ENCODE measurements at places on chromosomes 7 and 10.

DNA sequence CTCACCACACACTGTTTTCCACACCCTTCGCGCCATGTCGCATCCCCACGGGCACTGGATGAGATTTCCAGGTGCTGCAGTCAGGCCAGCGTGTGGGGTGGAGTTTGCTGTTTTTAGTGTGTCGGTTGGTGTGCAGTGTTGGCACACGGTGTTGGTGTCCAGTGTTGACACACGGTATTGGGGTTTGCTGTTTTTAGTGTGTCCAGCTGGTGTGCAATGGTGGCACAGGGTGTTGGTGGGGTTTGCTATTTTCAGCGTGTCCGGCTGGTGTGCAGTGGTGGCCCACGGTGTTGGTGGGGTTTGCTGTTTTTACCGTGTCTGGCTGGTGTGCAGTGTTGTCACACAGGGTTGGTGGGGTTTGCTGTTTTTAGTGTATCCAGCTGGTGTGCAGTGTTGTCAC is 20.1 kb upstream of the PRKAR1B start:
- DNase-seq, result no peak

- no peak for DNase-seq
These were observed 20.0 kb upstream of the SMO start for GRCh38 chr7:129168231-129169021.

- no peak for DNase-seq
These were observed 102.4 kb downstream of the HIPK2 start for GRCh38 chr7:139675127-139676125.

DNA sequence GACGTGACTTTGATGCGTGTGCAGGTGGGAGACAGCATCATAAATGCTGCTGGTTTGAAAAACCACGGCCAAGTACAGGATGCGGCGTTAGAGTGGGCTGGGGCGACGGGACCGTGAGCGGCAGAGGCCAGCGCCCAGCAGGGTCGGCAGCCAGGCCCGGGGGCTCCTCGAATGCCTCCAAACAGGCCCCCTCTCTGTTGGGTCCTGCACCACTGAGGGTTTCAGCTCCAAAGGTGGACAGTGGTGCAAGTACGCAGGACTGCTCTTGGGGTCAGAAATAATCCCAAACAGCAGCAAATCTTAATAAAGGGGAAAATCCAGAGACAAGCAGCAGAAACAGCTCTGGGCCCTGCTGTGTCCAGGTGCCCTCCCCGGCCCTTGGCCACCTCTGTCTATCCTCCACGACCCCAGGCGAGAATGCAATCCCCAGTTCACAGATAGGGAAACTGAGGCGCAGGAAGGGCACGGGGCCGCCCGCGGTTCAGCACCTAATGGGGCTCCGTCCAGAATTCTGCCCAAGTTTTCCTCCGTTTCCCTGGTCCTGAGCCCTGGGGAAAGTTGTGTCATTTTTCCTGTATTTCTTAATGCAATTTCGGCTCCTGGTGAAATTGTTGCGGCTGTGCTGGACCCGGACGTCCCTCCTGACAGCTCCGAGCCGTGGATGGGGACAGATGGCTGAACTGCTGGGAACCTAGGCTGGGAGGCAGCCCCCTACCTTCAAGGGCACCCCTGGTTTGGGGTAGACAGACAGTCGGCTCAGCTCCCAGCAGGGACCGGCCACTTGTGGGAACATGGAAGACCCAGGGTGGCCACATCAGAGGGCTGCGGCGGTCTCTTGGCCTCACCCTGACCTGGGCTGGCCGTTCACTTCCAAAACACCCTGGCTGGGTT is 97.4 kb downstream of the FOXL3 start:
- DNase-seq, result no peak

DNA sequence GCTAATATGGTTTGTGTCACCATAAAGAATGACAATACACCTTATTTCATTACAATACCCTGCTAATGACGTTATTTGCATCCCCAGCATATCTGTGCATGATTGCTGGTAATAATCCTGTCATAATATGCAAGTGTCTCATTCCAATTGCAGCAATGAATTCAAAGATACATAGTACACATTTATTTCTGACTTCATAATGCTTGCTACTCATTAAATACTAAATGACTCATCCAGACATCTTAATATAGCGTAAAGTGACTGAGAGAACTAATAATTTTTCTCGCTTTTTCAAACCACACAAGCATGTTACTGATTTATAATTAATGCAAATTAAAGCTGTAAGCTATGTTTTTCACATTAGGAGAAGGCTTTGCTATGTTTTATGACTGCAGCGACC is 234.7 kb upstream of the MDFIC start:
- DNase-seq, result no peak

DNA sequence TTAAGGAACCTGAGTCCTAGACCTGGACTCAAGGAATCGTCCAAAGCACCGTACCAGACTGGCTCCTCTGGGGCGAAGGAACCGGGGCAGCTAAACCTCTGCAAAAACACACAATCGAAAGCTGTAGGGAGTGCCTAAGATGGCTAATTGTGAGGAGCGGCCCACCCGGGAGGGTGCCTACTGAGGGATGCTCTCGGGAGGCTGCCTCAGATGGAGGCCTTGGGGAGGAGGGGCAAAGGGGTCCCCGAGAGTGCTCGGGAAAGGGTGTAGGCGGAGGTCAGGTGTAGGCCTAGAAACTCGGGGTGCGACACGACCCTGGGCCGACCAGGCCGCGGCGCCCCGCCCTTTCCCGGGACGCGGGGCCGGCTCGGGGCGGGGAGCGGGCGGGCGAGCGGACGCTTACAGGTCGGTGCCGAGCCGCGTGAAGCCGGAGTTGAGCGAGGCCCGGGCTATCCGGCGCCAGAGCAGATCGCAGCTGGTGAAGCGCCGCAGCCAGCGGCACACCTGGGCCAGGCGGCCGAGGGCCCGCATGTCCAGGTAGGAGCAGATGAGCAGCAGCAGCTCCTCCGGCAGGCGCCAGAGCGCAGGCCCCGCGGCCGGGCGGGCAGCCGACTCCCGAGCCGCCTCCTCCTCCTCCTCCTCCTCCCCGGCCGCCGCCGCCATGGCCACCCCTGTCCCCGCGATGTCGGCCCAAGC is 844 bp downstream of the FBXW4 start:
- peak; percentile 60 for DNase-seq

DNA sequence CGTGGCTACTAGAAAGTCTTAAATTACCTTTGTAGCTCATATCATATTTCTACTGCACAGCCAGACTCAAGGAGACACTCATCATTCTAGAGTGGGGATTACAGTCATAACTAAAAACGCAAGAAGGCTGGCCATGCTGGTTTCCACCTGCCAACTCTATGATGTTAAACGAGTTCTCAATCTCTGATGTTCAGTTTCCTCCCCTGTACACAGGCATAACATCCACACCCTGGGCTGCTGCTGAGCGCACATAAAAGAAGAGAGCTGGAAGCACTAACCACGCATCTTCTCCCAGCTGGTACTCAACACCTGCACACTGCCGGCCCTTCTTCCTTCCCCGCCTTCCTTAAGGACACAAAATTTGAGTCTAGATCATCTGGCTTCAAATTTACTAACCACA is 60.5 kb downstream of the SORBS1 start:
- DNase-seq, result no peak

DNA sequence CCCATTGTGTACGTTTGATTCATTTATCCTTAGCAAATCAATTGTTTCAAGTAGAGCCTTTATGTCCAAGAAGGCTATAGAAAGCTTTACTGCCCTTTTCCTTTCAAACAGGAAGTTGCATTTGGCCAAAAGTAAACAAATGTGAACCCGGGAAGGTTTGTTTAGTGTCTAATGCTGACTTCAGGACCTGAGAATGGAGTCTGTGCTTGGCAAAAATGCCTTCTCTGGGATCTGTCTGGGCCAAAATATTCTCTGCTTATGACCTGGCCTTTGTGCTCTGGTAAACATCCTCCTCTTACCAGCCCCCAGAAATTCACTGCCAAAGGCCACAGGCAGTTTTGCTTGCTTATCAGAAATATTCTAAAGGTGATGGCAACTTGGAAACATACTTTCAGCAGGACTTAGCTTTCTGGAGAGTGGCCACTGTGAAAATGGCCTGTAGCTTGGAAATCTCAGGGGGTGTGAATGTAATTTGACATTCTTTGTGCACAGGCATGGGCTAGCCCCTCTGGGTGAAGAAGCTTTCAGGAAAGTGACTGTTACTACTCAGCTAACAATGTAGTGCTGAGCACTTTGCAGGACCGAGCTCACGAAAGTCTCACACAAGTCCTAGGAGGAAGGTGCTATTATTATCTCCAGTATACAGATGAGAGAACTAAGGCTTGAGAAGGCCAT is 199.5 kb downstream of the PTEN start:
- no peak for DNase-seq

DNA sequence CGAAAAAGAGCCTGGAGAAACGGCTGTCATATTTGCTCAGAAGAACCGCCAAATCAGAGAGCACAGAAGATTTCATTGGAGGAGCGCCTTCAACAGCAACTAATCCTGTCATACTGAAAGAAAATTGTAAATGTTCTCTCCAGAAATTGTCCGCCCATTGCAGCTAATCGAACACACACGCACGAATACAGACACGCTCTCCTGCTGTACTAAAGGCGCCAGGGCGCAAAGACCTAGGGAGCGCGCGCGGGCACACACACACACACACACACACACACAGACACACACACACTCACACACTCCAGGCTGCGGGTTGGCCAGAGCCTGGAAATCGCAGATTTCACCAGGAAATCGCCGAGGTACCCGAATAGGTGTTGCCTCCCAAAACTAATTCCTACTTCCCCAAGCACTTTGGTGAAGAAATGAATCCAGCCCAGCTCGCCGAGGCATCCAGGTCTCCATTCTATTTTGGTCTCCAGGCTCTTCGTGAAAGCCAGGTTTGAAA is at the start of gene CHRM2:
TSS of gene CHRM2 (plus strand) at position 157 of the 505 bp plus-strand sequence. CDS start 146,214 bp downstream, outside the sequence.
- no peak for DNase-seq

- DNase-seq, result no peak
These were observed 77.0 kb downstream of the ZNF277 start for GRCh38 chr7:112283382-112283910.

- DNase-seq, result no peak
These were observed 99.1 kb upstream of the LANCL2 start for GRCh38 chr7:55265836-55266642.

DNA sequence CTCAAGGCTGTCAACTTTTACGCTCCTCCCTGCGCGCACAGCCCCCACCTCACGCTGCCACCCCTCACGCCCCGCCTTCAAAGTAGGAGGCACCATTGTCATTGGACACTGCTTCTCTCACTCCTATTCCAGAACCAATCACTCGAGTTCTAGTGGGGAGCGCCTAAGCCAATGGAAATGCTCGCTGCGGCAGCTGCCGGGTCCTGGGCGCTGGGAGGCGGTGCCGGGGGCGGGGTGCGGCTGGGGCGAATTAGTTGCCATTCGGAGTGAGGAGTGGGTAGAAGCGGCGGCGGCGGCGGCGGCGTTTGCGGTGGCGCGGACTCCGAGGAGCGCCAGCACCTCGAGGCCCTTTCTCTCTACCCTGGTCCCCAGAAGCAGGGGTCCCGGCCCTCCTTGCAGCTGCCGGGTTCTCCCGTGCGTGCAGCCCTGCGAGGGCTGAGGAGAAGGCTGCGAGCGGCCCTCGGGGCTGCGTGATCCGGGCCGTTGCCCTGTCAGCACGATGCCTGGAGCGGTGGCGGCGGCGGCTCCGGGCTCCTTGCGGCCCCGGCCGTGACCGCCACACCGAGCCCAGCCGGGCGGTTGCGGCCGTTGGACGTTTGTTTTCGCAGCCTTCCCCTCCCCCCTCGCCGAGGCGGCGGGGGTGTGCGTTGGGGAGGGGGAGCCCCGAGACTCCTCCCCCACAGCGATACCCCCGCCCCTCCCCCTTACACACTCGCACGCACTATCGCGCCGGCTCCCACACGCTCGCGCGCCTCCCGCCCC is at the start of gene GLCCI1:
TSS of gene GLCCI1 (plus strand) at position 253 of the 762 bp plus-strand sequence. CDS start 555 bp downstream, outside the sequence.
- peak; percentile 99 for DNase-seq

DNA sequence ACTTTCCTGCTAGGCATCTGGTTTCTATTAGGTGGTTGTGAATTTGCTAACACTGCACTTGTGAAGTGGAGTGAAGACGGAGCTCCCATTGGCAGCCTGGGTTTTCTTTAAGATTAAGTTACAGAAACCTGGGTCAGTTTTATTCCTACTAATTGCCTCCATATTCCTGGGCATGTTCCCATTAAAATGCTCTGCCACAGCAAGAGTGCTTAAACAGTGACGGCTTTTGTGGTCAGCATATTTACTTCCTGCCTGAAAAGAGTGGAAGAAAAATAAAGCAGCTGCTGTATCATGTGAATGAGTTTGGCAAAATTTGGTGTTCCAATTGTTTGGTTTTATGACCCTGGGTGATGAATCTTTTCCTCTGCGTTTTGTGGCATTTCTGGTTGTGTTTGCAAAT is 96.9 kb upstream of the PLXDC2 start:
- DNase-seq, result no peak

GRCh38 chr7:143243614-143244013 is 19.6 kb upstream of the GSTK1 start:
- no peak for DNase-seq

GRCh38 chr10:45419676-45420025 is 45.6 kb downstream of the ALOX5 start:
- no peak for DNase-seq

GRCh38 chr10:100571084-100571856 is 35.5 kb downstream of the HIF1AN start:
- DNase-seq, result no peak

DNA sequence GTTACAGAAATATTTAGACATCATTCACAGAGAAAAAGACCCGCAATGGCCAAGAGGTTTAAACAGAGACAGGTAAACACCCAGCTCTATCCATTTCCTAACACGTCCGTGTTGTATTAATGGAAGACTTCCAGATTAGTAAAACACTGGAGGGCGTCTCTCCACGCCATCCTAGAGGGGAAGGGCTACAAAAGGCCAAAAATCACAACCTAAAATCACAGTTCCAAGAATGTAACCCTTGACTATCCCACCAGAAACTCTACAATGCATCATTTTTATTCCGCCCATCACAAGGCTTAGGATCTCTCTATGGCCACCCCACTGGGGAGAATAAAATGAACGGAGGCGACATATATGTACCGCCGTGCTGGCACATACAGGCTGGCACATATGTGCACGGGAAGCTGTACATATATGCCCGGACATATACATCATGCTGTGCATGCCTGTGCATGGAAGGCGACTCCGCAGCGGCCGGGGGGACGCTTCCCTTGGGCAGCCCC is 734 bp downstream of the PCLO start:
- no peak for DNase-seq

GRCh38 chr10:80453842-80454512 is at the start of gene TSPAN14:
TSS of gene TSPAN14 (plus strand) at chr10:80454310. CDS start at chr10:80489234, 34,924 bp downstream.
- DNase-seq, result peak; percentile 77

DNA sequence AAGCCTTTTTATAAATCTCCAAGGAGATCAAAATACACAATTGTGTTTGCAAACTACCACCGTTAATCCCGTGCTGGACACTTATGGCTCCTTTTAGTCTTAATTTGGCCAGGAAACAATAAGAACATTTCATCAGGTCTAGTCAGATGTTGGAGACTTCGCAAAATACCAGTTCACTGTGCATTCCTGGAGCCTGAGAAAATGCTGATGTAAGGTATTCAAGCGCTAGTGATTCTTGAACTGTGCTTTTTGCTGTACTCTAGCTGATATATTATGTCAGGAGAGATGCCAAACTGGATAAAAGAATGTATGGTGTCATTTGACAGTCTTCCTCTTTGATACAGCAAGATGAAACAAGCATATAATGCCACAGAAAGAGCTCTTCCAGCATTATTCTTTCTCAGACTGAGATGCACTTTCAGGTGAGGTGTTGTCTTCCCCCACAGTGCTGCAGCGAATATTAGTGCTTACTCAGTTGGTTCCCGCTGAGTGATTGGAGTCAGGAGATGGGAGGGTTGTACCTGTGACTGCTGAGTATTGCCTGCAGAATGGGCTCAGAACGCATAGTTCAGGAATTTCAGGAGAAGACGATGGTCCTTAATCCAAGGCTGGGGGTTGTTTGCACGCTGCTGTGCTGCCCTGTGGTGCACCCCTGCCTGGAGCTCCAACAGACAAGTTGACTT is 59.2 kb downstream of the OGDH start:
- no peak for DNase-seq

- no peak for DNase-seq
These were observed 123.8 kb upstream of the RET start for GRCh38 chr10:42952931-42953683.

All from CD4-positive, alpha-beta T cell treated with Interleukin-4 for 4 hours (primary cell).